ENCODE measurements at places on chromosomes 3 and 15. TPM values are rescaled to one million over a fixed set of nuclear protein-coding genes. Genes with fewer than 3 reads are reported as not detected.

GRCh38 chr15:78437107-78437761 lies 782 bp upstream of the IREB2 start:
- no peak for DNase-seq

GRCh38 chr3:133792171-133792763 lies 13.3 kb upstream of the SRPRB start:
- DNase-seq, result no peak

- no peak for DNase-seq
Measured at GRCh38 chr3:113606539-113607218, 74.3 kb downstream of the SIDT1 start.

DNA sequence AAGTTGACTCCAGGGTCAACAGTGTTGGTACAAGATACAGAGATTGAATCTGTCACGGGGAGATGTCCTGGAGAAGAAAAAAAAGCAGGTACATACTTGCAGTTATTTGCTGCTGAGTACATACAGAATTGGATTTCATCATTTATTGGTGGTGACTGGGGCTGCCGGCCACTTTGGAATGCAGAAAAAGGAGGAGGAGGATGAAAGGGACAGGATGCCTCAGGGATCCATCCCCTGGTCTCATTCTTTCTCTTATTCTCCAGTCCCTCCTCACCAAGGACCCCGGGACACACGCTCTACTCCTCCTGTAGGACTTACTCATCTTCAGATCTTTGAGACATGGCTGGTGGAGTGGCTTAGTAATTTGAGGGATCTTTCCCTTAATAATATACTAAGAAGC lies 30.0 kb upstream of the MEIS2 start:
- no peak for DNase-seq

GRCh38 chr3:27577504-27577903 lies 93.3 kb upstream of the SLC4A7 start:
- DNase-seq, result no peak

DNA sequence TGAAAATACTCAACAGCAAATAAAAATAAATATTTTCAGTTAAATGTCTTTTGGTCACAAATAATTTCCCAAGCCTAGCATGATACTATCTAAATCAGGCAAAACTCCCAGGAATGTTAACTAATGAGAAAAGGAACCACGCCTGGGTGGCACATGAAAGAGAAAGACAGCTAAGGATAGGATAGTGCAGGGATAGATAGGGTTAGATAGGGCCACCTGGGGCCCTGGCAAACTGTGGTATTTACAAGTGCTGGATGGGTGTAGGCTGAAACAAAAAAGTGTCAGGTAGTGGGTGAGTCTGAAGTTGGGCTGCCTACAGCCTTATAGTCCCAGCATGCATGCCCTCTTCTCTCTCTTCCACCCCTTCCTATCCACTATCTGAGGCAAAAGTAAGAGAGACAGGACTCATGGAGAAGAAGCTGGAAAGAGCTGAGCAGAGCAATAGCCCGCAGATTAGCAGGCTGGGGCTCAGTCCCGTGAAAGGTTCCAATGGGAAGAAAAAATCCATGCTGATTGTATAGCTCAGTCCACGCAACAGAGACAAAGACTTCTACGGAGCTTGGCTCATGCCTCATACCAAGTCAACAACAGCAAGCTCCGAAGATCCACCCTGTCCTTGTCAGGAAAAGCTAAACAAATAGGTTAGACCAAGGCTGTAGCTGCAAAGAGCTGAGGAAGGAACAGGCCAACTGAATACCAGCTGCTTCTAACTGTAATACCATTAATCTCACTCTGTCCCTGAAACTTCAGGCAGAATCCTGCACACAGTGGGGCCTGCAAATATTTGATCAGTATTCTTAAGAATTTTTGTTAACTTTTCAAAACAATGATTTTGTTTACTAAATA lies 342.1 kb upstream of the ATP11B start:
- DNase-seq, result no peak

DNA sequence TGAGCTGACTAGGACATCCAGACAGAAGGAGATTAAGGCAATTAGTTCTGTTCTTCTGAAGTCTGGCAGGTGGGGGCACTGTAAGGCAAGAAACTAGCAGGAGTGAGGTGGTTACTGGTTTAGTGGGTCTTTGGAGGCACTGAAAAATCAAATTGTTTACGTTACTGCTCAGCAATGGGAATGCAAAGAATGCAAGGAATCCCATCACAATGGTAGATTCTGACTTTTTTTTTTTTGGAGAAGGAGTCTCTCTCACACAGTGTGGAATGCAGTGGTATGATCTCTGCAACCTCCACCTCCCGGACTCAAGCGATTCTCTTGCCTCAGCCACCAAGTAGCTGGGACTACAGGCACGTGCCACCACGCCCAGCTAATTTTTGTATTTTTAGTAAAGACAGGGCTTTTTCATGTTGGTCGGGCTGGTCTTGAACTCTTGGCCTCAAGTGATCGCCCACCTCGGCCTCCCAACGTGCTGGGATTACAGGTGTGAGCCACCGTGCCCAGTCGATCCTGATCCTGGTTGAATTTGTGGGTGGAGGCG lies 16.4 kb downstream of the FAM107A start:
- peak; percentile 78 for DNase-seq

DNA sequence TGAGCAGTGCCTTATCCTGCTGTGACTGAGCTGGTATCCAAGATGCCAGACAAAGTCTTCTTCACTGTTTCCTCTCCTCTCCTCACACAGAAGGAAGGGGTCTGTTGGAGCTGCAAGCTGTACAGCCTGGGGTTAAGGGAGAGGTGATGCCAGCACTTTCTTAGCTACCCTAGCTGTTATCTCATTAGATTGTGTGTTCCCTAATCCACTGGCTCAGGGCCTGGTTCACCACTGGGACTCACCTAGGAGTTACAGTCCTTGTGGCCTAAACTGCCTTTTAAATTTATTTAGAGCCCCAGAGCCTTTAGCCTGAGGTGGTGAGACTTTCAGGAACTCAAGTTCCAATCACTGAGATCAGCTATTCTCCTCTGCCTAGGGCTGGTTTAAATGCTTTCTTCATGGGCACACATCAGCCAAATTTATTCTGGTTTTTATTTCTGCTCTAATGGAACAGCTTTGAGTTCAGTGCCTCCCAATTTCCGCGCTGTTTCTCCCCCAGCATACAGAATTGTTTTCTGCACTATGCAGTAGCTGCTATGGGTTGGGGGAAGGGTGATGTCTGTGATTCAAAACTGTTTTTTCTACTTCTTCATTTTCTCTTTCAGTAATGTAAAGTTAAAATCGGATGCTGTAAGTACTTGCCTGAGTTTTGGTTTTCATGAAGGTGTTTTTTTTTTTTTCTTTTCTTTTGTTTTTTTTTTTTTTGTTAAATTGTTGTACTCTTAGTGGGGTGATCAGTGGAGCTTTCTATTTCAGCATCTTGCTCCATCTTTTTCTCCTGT lies 198.8 kb downstream of the DOCK3 start:
- DNase-seq, result no peak

DNA sequence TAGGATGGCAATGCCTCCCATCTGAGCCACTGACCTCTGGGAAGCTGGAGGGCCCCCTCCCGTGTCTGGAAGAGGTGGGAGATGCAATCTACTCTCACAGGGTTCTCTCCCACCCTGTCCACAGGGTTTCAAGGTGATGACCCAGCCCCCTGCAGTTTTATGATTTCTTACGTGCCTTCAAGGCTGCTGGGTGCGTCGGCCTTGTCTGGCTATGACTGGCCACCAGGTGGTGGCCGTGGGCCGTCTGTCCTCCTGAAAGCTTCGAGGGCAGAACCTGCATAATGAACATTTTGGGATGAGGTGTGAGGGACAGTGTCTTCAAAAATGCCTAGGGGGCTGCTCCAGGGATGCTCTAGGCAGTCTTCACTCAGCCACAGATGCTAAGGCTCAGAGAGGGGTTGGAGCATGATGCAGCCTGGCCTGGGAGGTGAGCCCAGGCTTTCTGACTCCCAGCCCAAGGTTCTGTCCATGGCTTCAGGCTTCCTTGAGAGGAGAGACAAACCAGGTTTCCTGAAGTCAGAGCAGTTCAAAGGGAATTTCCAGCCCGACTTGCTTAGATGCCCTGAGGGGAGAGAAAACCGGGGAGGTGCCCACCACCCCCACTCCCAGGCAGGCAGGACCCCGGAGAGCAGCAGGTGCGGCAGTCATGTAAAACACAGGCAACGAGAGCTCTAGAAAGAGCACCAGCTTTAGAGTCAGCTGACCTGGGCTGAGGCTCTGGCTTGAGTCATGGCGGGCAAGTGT lies 18.7 kb downstream of the ISG20 start:
- DNase-seq, result no peak

- DNase-seq, result no peak
Measured at GRCh38 chr3:130941793-130942192, 47.9 kb downstream of the ATP2C1 start.

GRCh38 chr3:184525337-184526087 lies 36.1 kb upstream of the EPHB3 start:
- no peak for DNase-seq

DNA sequence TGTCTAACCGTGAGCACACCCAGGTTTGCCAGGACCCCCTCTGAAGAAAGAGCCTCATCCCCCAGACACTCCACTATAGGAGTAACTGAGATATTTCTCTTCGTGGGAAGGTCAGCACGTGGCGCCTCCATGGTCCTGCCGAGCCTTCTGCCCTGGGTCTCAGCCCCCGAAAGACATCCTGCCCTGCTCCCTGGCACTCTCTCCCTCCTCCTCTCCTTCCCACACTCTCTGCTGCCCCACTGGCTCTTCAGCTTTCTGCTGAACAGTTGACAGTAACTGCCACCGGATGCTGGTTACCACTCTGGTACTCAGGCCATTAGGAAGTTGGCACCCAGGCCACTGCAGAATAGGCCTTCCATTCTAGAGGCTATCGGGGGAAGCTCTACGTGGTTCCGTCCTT lies 185.2 kb downstream of the UACA start:
- DNase-seq, result no peak

DNA sequence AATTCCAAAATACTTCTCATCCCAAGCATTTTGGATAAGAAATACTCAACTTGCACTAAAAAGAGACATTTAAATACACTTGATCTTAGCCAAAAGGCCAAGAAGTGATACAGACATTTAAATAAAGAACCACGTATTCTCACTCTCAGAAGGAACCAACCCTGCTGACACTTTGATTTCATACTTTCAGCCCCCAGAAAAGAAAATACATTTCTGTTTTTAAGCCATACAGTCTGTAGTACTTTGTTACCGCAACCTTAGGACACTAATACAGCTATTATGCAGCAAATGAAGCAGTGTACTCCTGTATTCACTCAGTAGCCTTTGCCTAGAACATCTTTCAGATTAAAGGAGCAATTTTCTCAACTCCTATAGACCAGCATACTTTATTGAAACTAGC lies 86.7 kb downstream of the TBC1D5 start:
- no peak for DNase-seq

GRCh38 chr3:25427942-25428788 lies at the start of gene RARB:
Gene RARB (plus strand): TSS chr3:25428263. CDS start chr3:25428732, 469 bp downstream.
- DNase-seq, result peak; percentile 62

GRCh38 chr3:153680526-153680925 lies 440.7 kb upstream of the ARHGEF26 start:
- no peak for DNase-seq

GRCh38 chr3:47244531-47245100 lies 38.0 kb downstream of the KIF9 start:
- DNase-seq, result no peak

GRCh38 chr15:70698426-70698825 lies 64.9 kb downstream of the UACA start:
- no peak for DNase-seq

DNA sequence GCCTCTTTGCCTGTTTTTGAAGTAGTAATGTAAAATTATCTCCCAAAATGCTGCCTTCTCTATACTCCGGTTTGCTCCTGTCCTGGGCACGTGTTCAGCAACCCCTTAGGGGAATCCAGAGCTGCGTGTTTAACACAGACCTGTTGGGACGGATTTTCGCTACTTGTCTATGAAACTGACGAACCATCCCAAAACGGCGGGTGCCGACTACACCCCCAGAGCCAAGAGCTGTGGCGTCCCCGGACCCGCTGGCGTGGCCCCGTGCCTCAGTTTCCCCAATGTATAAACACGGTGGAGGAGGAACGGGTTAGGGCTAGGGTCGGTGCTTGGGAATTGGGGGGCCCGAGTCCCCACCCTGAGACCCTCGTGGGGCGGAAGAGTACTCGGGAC lies 473 bp downstream of the FHIT start:
- no peak for DNase-seq

DNA sequence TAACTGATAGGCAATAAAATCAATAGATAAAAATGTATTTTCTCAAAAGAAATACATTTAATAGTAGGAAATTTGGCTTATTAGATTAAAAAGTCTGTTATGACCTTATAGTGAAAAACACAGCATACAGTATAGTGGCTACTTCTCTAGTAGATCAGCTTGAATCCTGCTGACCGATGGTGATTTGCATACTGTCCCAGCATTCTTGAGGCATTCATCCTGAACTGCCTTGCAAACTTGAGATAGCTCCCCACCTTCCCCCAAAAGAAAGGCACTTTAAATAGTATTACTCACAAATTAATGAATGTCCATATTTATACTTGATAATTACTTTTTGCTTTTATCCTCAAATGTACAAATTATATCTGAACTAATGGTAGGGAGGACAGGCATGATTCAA lies 6.7 kb downstream of the CHMP2B start:
- no peak for DNase-seq

DNA sequence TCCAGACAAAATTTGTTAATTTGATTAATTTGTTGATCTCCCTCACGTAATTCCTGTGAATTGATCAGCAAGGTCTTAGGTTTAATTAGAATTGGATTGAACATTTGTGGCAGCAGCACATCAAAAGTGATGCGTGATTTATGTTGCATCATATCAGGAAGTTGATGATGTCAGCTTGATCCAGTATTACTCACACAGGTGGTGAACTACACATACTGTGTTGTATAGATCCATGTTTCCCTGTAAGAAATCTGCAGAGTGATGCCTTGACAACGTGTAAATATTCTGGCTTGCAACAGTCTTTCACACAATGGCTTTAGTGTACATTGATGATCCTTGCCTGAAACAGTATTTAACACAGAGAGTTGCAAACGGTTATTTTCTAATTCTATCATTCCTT lies 200.4 kb downstream of the ADAMTSL3 start:
- DNase-seq, result no peak

DNA sequence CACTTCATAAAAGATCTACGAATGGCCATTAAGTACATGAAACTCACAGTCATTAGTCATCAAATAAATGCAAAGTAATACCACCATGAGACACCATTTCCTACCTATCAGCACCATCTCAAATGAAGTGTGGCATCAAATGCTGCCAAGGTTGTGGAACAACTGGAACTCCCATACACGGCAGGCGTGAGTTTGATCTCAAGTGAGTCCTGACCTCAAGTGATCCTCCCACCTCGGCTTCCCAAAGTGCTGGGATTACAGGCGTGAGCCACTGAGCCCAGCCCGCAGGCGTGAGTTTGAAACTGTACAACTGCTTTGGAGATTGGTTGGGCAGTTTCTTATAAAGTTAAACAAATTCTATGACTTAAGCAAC lies 28.8 kb upstream of the HDAC11 start:
- no peak for DNase-seq

GRCh38 chr15:69724333-69724732 lies 271.7 kb downstream of the RPLP1 start:
- no peak for DNase-seq

The CA12 gene
- 4.9 TPM for total RNA-seq

The UNC45A gene
- total RNA-seq, result 75.4 TPM

The PEX11A gene
- 2.9 TPM for total RNA-seq

The SUSD5 gene
- 3.3 TPM for total RNA-seq

The DNAJA4 gene
- total RNA-seq, result 2.5 TPM

The LRRC31 gene
- not detected for total RNA-seq

The DISP2 gene
- 3.4 TPM for total RNA-seq

The SLC22A14 gene
- total RNA-seq, result not detected

The DET1 gene
- total RNA-seq, result 6.1 TPM

The SLC7A14 gene
- total RNA-seq, result 0.95 TPM

The SEMA7A gene
- 15.0 TPM for total RNA-seq

The STRIT1 gene
- total RNA-seq, result 0.38 TPM

The ACSBG1 gene
- total RNA-seq, result 6.1 TPM
